ENCODE measurements at places on chromosomes 3 and 15.

GRCh38 chr3:145133281-145133680 is 1027.7 kb downstream of the PLOD2 start:
- DNase-seq = no peak

DNA sequence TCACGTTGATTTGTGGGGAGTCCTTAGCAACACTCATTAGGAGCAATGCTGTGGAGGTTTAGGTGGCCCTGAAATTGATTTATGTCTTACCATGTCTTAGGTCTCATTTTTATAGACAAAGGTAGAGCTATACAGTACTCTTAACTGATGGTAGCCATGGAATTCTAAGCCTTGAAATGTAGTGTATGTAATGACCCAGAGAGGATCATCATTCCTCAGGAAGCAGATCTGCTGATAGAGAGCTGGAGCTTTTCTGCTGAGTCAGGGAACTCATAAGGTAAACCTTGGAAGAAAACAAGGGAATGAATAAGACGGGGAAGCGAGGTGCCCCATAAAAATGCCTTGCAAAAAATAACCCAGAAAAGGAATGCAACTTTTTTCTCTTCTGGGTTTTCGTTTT is 34.0 kb upstream of the ZNF639 start:
- DNase-seq = no peak

DNA sequence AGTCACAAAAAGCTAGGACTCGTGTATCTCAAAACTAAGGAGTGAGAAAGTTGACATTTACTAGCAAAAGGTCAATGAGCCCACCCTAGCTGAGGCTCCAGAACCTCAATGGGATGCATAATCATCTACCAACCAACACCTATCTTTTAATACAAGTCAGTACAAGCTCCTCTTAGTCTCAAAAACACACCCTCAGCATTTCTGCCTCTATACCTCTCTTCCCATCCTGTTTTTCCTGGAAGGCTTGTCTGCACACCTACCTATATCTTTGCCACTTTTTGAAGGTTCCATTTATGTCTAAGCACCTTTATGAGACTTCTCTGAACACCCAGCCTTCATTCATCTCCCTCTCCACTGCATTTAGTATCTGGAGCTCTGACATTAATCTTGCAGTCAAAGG is 10.0 kb downstream of the WWTR1 start:
- no peak for DNase-seq

DNA sequence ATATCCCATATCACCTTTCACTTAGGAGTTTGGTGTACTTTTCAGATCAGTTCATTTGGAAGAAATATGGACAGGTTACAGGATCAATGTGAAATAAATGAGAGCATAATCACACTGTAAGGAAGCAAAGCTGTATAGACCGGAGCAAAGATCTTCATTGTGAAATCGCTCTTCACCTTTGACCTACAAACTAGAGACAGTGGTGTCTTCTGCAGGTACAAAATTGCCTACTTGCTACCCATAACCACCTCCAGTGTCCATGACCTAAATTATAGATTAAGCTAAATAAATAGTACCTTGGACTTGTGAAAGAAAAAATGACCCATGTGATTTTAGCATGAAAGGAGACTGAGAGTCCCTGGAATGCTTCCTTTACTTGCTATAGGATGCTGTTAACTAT is 379.5 kb upstream of the SUCLG2 start:
- no peak for DNase-seq

DNA sequence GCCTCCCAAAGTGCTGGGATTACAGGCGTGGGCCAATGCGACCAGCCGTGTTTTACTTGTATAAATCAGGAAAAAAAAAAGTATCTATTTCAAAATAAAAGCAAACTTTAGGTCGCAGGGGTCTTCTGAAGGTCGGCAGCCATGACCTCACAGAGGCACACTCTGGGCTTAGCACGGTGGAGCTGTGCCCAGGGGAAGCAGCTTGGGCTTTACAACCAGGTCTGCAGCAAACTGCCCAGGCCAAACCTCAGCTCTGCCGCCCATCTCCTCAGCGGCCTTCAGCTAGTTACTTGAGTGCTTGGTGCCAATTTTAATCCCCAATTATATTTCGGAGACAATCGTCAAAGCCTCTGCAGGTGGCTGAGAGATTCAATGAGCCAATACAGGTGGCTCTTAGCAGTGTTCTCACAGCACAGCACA is 30.1 kb downstream of the ZDHHC19 start:
- no peak for DNase-seq

DNA sequence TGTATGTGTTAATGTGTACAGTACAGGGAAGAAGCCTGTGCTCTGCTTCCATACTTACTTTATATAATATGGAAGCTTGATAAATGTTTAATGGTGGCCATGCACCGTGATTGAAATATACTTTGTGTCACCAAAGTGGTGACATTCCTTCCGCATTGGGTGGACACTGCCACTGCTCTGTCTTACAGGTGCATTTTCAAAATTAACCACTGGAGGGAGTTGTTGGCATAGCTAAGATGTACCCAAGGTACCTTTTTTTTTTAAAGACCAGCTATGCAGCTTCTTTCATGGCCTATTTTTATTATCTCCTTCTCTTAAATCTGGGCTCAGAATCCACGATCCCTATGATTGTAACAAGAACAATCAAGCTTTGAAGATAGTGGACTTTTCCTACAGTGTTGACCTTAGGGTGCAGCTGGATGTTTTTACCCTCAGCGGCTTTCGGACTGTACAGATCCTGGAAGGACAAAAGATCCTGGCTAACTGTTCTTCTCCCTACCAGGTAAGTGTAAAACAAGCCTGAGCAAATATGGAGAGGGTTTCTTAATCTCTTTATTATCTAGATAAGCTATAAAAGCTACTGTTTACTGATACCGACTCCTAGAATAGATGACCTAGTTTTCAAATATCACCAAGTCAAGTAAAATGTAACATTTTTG is 21.6 kb upstream of the PAK6 start:
- no peak for DNase-seq

DNA sequence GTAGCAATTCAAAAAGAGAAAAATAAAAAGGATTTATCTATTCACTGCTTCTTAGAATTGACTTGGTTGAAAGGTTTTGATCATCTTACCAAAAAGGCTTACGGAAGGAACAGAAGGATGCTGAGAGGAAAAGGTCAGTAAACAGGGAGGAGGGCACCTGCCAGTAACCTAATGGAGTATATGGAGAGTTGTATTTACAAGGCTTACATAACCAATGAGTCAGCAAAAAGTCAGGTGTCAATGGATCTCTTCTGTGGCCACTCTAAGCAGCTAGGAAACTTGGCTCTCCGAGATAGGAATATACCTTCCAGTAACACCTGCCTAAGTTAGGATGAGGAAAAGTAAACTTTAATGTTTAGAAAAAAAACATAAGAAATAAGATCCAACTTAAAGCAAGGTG is 80.5 kb upstream of the PLXND1 start:
- no peak for DNase-seq

- DNase-seq = no peak
These were observed 26.4 kb upstream of the TBC1D23 start for GRCh38 chr3:100234364-100234763.

GRCh38 chr3:146390957-146391356 is 78.4 kb downstream of the PLSCR2 start:
- DNase-seq = no peak

- no peak for DNase-seq
These were observed 105.3 kb downstream of the BBX start for GRCh38 chr3:107627962-107628542.

GRCh38 chr15:90957031-90957790 is 2.5 kb downstream of the RCCD1 start:
- no peak for DNase-seq

- no peak for DNase-seq
These were observed 295.8 kb downstream of the MAGI1 start for GRCh38 chr3:65742914-65743313.

- DNase-seq = no peak
These were observed 9.7 kb downstream of the TNFSF10 start for GRCh38 chr3:172513488-172513887.

DNA sequence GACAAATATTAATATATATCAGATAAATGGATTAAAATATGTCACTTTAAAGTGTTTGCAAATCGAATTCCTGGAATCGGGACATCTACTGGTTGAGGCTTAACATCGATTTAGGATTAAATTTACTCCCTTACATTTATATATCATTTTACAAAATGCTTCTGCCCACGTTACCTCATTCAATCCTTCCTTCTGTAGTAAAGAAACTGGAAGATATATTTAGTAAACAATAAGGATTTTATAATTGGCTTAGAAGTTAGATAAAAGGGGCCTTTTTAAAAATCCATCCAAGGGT is 1.3 kb downstream of the CLPX start:
- no peak for DNase-seq

DNA sequence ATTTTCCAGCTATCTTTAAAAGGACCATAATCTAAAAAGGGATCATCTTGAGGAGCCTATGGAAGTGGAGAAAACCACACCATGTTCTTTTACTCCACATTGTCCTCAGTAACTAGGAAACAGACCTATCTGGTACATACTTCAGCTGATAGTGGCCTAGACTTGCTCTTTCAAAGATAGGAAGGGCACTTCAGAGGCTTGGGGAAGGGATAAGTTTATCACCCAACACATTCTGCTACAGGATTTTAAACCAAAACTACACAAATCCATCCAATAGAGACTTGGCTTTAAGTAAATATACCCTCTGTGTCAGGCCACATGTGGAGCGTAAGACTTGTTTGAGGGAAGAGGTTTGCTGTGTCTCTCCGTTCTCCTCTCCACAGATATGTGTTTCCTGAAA is 35.4 kb downstream of the CP start:
- no peak for DNase-seq

Data from hippocampal formation (tissue), 2 donors.